ENCODE measurements at places on chromosomes 1 and 21.

DNA sequence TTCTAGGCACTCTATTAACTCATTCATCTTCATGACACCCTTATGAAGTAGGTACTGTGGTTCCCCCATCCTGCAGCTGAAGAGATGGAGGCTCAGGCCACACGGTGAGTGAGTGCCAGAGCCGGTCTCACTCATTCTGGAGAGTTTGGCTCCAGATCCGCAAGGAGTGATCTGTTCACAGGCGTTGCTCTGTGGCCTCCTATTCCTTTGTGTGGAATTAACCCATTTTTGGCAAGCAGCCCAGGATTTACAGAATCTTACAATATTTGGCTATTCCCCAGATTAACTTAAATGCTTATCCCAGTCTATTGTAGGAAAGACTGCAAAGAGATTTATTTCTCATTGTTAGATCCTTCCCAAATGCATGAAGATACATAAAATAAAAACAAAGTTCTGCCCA is 29.6 kb downstream of the KIAA0040 start:
- DNase-seq, result no peak

GRCh38 chr1:62299426-62300200 is 19.6 kb downstream of the KANK4 start:
- no peak for DNase-seq

- DNase-seq, result no peak
Measured at GRCh38 chr1:159900086-159900680, at the start of gene CFAP45. TSS of gene CFAP45 (minus strand) at chr1:159900165. CDS start at chr1:159900098, 67 bp downstream.

GRCh38 chr1:82225421-82226185 is 424.9 kb downstream of the ADGRL2 start:
- DNase-seq, result no peak

DNA sequence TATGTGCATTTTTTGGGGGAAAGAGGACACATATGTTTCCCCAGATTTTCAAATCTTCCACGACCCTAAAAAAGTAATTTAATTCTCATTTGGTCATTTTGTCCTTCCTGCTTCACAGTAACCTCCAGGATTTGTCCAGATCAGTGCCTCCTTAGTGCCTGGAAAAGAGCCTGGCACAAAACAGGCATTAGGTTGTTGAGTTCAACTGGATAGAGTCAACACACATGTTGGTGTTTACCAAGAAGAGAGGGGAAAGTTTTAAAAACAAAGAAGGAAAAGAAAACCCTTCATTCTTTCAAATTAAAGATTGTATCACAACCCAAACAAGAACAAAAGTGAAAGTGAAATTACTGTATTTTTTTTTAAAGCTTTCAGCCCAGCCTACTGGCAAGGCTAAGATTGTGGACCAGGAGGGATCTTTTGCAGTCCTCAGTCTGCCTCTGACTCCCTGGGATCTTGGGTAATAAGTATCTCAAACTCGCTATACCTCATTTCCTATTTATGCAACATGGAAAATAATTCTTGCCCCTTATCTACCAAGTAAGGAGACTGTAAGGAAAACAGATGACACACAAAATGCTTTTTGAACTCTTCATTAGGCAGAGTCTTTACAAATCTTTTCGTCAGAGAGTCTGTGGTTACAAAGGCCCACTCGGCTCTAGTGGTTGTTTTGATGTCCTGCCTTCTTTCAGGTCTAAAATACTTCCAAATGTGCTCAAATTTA is 57.8 kb downstream of the ZNF281 start:
- DNase-seq, result no peak

GRCh38 chr1:35708441-35708921 is 10.2 kb downstream of the C1orf216 start:
- no peak for DNase-seq

DNA sequence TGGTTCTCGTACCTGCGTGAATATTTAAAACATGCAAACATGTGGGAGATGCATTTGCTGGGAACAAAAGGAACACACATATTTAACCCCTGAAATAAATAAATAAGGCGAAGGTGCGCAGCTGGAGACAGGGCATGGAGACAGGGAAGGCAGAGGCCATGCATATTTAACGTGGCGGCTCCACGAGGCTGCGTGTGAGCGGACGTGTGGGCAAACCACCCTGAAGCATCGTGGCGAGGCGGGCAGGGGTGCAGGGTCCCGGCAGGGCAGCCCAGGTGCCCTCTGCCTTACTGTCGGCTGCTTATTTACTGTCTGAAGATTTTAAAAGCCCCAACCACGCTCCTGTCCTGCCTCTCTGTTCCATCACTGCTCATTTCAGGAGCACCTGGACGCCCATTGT is 104.0 kb upstream of the ACTRT2 start:
- DNase-seq, result no peak

- no peak for DNase-seq
Measured at GRCh38 chr1:34746101-34746500, 8.7 kb upstream of the GJB5 start.

DNA sequence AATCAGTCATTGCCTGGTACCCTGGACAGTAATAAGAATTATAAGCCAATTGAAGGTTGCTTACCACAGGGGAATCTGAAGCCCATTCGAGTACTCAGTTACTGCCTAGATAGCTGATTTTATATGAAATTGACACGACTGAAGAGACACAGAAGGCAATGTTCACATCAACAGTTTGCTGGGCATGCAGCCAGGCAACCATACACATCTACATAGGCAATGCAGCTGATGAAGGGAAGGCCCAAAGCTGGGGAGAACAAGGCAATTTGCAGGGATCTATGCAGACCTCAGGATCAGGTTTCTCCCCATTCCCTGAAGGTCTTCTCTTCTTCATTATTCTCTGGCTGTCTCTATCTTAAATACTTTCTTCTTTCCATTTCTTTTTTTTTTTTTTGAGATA is 448.7 kb downstream of the PTBP2 start:
- no peak for DNase-seq

- DNase-seq, result no peak
Measured at GRCh38 chr1:185245466-185245865, 71.6 kb downstream of the IVNS1ABP start.

DNA sequence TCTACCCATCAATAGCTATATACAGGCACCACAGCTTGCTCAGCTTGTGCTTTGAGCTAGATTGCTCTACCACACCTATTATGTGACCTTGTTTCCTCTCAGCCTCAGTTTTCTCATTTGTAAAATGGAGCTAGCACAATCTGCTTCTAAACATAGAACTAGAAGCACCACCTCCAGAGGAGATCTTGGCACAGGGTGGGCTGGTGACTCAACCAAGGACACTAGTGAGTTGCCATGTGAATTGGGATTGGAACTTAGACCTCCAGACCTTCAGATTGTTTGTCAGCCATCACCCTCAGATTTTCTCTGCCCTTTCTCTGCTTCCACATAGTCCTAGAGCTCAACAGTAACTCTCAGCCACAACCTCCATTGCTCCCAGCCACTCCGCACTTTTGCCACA is 3.0 kb upstream of the MACO1 start:
- DNase-seq, result no peak

DNA sequence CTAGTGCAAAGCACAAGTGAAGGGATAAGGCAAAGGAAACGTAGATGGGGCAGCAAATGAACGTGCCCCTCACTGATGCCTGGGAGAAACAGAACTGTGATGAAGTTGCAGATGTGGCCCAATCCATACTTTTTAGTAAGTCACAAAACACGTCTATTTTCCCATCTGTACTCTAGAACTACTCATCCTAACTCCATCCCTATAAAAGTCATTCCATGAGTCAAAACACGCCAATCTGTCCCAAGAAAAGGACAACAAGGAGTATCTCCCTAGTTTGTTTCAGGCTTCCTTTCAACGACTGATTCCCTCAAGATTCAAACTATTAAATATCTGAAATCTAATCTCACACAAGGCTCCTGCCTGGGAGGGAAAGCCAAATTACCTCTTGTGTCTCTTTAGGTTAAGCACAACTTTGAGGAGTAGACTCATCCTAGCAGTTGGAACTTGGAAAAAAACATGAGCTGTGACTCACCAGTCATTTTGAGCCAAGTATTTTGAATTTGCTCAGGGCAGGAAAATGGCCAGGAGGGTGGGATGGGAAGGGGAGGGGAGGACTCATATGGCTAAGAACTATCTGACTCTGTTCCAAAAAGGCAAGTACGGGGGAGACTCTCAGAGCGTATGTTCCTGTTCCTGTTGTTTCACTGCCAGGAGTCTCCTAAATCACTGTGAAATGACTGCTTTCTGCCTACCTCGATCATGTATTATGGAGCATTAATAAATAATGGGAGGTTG is 214.5 kb upstream of the CAMK1G start:
- no peak for DNase-seq

- no peak for DNase-seq
Measured at GRCh38 chr1:50631161-50631560, 207.9 kb upstream of the DMRTA2 start.

DNA sequence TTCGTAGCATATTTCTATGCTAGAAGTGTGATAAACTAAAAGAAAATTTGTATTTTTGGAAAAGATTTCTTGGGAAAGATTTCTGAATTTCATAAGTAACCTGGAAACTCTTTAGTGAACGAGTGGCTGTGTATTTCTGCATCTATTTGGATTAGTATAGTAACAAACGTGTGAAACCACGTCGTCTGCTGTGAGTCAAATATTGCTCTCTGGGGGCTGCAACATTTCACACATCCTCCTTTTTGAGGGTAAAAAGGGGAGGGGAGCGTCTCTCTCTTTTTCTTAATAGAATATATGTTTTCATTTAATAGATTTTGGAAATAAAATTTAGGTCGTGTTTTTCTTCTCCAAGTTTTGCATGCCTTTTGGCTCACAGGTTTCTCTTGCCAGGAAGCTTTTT is 44.8 kb downstream of the LHX9 start:
- DNase-seq, result no peak

DNA sequence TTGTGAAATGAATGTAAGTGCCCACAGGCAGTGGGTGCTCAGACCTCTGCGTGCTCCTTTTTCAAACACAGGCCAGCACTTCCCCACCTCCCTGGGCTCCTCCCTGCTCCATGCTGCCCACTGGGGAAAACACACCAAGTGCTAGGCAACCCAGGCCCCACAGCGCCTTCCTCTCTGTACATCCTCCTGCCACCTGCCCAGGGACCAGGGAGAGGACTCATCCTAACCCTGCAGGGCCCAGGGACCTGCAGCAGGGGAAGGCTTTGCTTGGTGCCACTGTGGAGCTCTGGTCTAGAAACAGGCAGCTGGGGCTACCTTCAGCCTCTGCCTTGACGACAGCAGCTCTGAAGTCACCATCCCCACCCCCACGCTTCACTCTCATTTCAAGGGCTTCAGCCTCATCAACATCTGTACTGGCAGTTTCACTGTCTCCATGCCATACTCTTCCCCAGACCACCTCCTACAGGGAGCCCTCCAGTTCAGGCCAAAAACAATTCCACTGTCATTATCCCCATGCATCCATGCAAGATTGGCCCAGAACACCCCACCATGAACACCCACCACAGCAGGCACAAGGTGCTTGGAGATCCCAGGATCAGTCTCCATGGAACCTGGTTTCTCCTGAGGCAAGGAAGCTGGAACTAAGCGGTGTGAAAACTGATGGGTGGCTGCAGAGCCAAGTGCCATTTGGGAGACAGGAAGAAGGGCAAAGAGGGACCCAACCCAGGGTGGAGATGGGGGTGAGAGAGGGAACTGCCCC is 1.1 kb downstream of the IGSF8 start:
- no peak for DNase-seq

GRCh38 chr1:113391649-113392271 is 1.4 kb downstream of the MAGI3 start:
- no peak for DNase-seq

GRCh38 chr1:234936612-234937389 is 191.8 kb downstream of the TOMM20 start:
- no peak for DNase-seq

DNA sequence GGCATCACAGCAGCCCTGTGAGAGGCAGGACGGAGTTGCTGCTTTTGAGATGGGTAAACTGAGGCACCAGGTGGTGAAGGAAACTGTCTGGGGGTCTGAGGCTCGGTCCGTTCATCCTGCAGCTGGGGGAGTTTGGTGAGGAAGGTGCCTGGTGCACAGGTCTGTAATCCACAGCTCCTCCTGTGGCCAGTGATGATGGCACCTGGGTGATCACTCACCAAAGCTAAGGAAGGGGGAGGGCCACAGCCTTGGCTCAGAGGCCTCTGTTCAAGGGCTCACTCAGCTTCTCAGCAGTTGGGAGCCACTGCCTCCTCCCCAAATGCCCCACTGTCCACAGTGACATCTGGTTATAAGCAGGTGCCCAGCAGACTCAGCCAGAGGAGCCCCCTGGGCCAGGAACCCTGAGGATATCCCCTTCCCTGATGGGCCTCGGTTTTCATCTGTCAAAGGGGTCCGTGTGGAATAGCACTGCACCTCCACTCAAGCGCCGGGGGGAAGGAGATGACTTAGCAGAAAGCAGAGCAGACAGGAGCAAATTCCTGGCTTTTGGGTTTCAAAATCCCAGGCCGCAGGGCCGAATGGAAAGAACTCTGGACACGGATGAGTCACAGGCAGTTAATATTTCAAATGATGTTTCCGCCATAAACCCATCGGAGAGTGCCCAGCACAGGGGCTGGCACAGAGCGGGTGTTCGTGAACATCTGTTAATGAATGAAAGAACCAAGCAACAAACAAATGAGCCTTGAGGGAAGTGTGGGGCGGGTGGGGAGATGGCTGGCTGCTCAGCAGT is 82.8 kb downstream of the DMRTB1 start:
- no peak for DNase-seq

DNA sequence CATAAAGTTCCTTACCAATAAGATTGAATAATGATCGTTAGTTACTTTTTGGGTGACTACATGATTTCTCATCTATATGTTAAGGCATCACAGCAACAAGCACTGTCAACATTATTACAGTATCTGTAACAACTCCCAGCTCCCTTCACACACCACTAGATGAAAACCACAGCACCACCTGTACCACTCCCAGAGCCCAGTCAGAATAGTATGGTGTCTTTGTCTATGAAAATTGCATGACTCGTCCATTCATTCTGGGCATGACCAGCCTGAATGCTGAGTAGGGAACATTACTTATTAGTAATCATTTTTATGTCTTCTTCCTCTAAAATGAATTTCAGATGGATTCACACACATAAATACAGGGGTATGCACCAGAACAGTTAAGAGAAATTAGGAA is 7.0 kb downstream of the OLFML2B start:
- no peak for DNase-seq

- DNase-seq, result no peak
Measured at GRCh38 chr1:93675271-93675670, 6.4 kb downstream of the BCAR3 start.

GRCh38 chr1:182955596-182956588 is 2.9 kb upstream of the SHCBP1L start:
- DNase-seq, result no peak

GRCh38 chr1:99843760-99844159 is 6.4 kb upstream of the AGL start:
- no peak for DNase-seq

GRCh38 chr1:184867866-184868689 is 106.2 kb downstream of the NIBAN1 start:
- DNase-seq, result no peak

DNA sequence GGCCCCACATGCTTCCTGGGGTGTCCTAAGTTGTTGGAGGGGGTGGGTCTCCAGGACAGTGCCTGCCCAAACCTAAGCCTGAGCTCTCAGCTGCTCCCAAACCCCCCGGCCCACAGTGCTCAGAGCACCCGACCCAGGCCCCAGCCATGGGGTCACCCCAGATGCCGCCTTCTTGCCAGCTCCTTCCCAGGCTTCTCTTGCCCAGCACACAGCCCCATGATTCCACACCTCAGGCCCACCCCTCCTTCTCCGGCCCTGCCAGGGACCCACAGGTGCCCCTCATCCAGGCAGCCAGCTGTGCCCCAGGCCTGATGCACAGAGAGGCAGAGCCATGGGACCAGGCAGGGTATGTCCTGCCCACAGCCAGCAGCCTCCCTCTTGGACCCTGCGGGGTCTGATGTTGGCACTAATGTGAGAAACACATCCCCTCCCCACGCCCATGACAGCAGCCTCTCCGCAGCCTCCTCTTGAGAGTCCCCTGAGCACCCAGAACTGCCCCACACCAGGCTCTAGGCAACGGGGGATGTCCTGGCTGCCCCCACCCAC is 4.9 kb downstream of the WNT9A start:
- DNase-seq, result no peak

Measured in activated CD8-positive, alpha-beta memory T cell treated with anti-CD3 and anti-CD28 coated beads for 48 hours (primary cell).